NCI-H2029 treated with DMSO at 0.1 percent for 48 hours (cell line): ENCODE measurements at places on chromosomes 3 and 15.

GRCh38 chr15:101648356-101648755 lies 3.8 kb downstream of the TM2D3 start:
- no peak for DNase-seq

DNA sequence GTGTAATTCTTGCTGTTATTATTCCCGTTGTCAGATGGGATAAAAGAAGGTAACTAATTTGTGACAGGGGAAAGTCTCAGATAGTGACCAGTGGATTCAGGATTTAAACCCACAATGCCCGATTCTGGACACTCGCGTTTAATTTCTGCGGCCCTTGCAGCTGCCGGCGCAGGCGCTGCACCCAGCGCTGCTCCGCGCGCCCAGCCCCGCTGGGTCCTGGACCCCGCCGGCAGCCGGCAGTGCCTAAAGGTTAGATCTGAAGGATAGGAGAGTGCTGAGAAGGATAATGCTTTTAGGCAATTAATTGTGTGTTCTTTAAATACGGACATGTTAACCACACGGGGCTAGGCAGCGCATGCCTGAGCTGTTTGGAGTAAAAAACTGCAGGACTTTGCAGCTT lies 3.6 kb upstream of the MKRN3 start:
- no peak for DNase-seq

DNA sequence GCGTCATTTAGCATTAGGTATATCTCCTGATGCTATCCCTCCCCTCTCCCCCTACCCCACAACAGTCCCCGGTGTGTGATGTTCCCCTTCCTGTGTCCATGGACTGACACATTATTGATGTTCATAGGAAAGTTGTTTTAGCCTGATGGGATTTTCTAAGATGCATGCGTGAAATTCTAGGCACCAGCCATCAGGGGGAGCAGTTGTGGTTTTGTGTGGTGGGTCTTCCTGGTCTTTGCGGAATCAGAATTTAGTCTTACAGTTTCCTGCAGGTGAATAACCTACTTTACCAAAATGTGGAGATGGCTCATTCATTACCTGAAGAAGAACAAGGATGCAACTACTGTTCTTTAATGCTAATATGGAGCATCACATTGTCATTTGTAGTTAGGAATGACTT lies 455.0 kb upstream of the THBS1 start:
- DNase-seq = no peak

DNA sequence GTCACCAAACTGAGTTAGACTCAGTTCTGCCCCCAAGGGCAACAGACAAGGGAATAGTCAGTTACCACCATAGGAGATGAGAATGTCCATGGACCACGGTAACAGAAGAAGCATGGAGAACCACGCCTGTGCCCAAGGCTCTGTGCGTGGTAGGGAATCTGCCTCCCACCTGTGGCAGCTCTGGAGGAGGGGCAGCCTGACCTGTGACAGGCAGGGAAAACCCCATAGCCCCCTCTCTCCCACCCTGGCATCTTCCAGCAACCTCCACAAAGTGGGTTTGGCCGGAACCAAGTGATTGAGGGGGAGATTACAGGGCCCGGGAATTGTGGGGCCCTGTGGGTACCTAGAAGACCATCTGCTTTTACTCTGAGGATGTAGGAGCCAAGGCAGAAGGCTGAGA lies 14.3 kb upstream of the LTF start:
- DNase-seq = no peak

- DNase-seq = no peak
Measured at GRCh38 chr3:98032904-98033303, 2.2 kb downstream of the GABRR3 start.

DNA sequence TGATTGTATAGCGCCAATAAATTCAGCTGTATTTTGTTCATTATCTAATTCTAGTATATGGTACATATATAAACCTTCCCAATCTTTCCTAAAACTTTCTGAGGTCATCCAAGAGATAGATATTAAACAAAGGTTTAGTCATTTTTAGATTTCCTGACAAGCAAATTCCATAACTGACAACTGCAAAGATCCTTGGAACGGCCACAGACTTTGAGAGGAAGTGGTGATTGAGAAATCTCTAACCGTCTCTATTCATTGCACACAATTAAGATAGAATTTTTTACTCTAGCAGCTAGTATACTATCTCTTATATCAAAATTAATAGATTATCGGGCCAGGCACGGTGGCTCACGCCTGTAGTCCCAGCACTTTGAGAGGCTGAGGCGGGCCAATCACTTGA lies 4.7 kb downstream of the CSNK1G1 start:
- DNase-seq = no peak

GRCh38 chr3:14537590-14538450 lies 2.3 kb downstream of the GRIP2 start:
- DNase-seq = no peak

DNA sequence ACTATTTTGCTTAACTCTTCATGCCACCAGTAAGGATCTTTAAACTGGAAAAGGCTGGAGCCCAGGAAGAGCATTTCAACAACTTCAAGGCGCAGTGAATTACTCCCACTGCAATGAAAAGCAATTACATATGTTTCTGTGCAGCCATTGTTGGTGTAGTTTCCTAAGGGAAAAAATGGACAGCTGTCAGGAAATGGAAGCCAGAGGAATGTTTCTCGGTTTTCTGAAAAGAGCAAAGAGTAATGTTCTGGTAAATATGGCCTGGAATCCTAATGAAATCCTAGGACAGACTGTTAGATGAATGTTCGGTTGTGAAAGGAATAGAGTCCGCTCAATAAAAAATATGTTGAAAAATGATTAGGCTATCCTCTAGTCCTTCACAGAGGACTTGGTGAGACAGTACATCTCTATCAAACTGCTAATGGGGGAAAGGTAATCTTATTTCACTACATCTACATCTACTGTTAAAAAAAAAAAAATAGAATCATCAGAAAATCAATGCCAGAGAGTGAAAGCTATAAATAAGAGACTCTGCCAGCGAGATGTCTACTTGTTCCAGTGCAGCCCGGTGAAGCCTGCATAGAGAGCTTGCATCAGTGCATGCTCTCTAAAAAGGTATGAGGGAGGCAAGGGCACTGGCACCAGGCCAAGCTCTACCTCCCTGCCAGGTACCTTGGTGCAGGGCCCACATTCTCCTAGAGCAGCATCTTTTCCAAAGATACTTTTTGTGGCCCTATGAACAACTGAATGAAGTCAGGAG lies 68.2 kb upstream of the TJP1 start:
- no peak for DNase-seq

- no peak for DNase-seq
Measured at GRCh38 chr3:32354362-32354778, 37.3 kb upstream of the CMTM7 start.

GRCh38 chr3:6079011-6079410 lies 781.9 kb upstream of the GRM7 start:
- no peak for DNase-seq

- DNase-seq = no peak
Measured at GRCh38 chr3:53624061-53624857, 129.8 kb downstream of the CACNA1D start.

- DNase-seq = no peak
Measured at GRCh38 chr3:197961582-197961945, 1.5 kb downstream of the LMLN start.

- no peak for DNase-seq
Measured at GRCh38 chr3:158058495-158059130, 47.6 kb downstream of the SHOX2 start.

GRCh38 chr3:81713031-81713430 lies 48.4 kb downstream of the GBE1 start:
- no peak for DNase-seq

GRCh38 chr3:197205675-197206074 lies 92.7 kb downstream of the DLG1 start:
- no peak for DNase-seq

DNA sequence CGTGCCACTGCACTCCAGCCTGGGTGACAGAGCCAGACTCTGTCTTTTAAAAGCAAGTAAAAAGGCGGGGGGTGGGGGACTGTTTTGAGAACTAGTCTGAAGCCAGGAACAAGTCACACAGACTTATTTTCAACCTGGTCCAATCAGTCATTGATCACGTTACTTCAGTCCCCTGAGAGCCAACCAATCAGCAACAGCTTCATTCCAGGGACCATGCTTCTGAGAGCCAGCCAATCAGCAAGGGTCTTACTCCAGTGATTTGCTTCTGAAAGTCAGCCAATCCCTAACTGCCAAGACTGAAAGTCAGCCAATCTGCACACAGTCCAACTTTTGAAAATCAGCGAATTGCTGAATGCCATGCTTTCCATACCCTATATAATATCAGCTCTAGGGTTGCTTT lies 48.6 kb upstream of the C15orf39 start:
- no peak for DNase-seq

- DNase-seq = no peak
Measured at GRCh38 chr3:135033737-135034136, 238.7 kb downstream of the EPHB1 start.

GRCh38 chr15:69760258-69760845 lies 307.7 kb downstream of the RPLP1 start:
- no peak for DNase-seq

GRCh38 chr15:75731248-75732151 lies 18.9 kb upstream of the CSPG4 start:
- no peak for DNase-seq

GRCh38 chr15:81091889-81092558 lies 42.0 kb upstream of the CFAP161 start:
- DNase-seq = no peak

DNA sequence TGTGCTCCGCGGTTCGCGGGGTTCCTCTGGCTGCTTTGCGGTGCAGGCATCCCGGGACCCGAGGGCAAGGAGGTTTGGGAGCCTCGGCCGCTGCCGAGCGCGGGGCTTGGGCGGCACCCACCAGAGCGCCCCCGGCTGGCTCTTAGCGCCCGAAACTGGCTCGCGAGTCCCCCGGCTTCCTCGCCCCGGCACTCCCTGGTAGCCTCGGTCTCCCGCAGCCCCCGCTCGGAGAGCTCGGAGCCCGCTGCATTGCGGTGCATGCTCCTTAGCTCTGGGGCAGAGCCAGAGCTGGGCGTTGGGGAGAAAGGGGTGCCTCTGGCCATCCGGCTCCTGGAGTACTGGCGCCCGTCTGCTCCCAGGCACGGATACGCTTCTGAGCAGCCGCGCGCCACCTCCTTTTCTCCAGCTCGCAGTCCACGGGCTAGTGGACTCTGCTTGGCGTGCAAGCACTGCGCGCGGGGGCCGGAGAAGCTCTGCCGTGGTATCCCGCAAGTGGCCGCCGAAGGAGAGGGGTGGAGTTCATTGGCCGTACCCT lies 753 bp downstream of the EPHB1 start:
- no peak for DNase-seq

GRCh38 chr15:90873998-90874605 lies 5.7 kb downstream of the FURIN start:
- no peak for DNase-seq

- DNase-seq = no peak
Measured at GRCh38 chr3:184586851-184587250, 25.3 kb downstream of the EPHB3 start.

DNA sequence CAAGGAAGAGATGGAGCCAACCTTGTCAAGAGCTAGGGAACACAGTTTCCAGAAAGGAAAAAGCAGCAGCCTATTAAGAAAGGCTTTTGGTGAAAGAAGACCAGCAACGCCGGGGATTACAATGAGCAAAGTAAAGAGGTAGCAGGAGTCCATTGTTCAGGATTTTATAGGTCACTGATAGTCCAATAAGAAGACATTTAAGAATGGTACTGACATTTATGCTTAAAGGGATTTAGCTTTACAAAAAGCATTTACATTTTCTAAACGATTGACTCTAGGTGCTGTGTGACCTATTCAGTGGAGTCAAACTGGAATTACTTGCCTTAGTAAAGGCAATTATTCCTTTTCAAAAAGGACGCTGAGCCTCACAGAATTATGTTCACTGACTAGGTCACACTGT lies 40.8 kb downstream of the CSNK1G1 start:
- DNase-seq = no peak

DNA sequence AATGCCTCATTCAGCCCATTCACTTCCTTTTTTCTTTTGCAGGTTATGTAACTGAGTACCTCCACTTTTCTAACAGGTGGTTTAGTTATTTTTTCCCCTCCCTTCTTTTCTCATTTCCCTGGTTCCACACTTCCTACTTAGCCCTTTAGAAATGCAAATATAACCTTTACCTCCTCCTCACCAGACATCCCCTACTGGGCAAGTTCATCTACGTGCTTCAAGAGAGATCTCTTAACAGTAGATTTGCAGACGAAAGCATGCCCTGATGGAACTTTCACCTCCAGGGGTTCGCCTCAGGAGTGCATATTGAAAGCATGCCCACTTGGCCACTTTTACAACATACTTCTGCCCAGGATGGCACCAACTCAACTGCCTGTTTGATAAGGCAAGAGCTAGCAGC lies 314.1 kb upstream of the LRRC3B start:
- no peak for DNase-seq

DNA sequence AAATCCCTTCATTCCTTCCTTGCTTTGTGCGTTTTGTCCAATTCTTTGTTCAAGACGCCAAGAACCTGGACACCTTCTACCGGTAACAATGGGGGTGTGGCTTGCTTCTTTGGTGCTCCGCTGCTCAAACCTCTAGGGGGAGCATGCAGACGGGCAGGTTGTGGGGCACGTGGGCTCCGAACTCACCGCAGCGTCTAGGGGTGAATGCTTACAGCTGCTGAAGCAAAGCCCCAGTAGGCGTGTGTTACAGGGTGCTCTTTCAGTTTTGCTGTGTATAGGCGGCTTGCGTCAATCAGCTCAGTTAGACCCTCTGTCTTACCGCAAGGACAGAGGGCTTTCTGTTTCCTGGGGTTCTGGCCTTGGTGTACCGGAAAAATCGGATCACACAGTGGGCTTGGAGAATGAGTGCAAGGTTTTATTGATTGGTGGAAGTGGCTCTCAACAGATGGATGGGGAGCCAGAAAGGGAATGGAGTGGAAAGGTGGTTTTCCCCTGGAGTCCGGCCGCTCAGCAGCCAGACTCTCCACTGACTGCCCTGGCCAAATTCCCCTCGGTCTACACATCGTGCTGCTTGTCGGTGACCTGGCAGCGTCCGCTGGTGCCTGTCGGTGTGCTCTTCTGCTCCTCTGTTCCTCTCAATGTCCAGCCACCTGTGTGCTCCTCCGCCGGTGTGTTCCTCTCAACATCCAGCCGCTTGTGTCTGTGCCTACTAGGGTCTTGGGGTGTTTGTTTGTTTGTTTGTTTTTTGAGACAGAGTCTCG lies 1.2 kb upstream of the LRRC34 start:
- DNase-seq = peak; percentile 79

GRCh38 chr3:8816106-8816505 lies 46.7 kb upstream of the OXTR start:
- DNase-seq = no peak

DNA sequence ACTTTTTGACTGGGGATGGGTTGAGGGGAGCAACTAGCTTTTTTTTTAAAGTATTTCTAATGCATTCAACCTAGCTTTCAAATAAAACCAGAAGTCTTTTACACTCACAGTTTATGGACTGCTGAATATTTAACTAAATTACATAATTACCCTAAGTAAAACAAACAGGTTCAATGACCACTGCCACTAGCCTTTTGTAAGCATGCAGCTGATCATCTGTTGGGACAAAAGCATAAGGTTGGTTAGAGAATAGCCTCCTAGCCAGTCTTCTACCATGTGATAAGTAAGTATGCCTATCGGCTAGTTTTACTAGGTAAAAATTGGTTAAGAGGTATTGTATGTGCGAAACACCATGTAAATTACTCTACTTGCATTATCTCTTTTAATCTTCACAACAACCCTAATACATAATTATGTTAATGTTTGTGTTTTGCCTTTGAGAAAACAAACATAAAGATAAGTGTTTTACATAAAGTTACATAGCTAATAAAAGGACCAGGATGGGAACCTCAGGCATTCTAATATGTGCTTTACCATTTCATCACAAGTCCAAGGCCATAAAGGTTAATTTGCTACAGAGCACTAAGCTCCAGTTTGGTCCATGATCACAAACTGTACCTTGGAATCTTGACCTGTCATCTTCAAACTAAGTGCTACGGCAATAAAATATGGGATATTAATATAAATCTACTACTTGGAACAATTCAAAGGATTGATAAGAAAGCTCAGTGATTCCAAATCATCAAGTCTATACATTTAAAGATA lies 13.2 kb downstream of the PFN2 start:
- no peak for DNase-seq
